ENCODE measurements at places on chromosomes 16 and 17. TPM values are rescaled to one million over a fixed set of nuclear protein-coding genes. Genes with fewer than 3 reads are reported as not detected.

The ADGRG1 gene
- 75.1 TPM for total RNA-seq

The ANKFY1 gene
- 104 TPM for total RNA-seq

The HAP1 gene
- total RNA-seq: 0.31 TPM

The PRAC2 gene
- total RNA-seq: not detected

The KRT9 gene
- total RNA-seq: not detected

The ITGA2B gene
- total RNA-seq: 8.8 TPM

The RGS11 gene
- 21.0 TPM for total RNA-seq

The ACSM2A gene
- not detected for total RNA-seq

The ARL5C gene
- not detected for total RNA-seq

The C16orf89 gene
- 1.3 TPM for total RNA-seq

The KRTAP9-2 gene
- total RNA-seq: not detected

The LUC7L gene
- 216 TPM for total RNA-seq

The TBC1D3 gene
- total RNA-seq: not detected

The TP53TG3D gene
- total RNA-seq: not detected

The NUPR1 gene
- 0.31 TPM for total RNA-seq

The CSF3 gene
- not detected for total RNA-seq

The PRSS27 gene
- 6.3 TPM for total RNA-seq

The TMC5 gene
- 0.31 TPM for total RNA-seq

All from parietal lobe (tissue), 2 donors.